ENCODE measurements at places on chromosomes 7 and 10. TPM values are rescaled to one million over a fixed set of nuclear protein-coding genes. Genes with fewer than 3 reads are reported as not detected.

DNA sequence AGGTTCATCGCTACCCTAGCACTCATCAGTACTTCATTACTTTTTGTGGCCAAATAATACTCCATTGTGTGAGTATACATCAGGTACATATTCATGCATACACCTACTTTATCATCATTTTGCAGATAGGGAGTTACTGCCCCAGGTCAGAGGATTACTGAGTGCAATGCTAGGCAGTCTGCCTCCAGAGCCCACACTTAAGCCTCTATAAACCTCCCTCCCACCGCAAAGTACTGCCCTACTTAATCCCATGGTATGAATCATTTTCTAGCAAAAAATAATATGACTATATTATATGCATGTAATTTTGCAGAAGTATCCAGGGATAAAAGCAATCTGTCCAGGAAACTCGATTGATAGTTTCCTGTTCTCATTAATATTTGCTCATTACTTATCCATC is 194.3 kb downstream of the GRID1 start:
- no peak for DNase-seq

DNA sequence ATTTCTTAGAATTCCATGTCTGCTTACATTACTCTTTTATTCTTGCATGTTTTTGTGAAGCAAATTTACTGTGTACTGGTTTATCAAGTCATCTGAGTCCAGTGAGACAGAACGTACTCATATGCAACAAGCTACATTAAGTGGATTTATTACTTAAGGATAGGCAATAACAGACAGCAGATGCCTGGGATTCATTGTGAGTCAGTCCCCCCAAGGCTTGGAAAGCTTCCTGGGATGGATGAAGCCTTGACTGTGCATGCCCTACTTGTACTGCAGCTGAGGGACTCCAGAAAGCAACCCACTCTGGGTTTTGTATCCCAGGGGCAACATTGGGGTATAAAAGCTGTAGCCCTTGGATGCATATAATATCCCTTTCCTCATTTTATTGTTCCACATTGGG is 113.4 kb upstream of the RAB18 start:
- DNase-seq, result no peak

GRCh38 chr7:103031781-103032180 is 42.8 kb downstream of the FBXL13 start:
- DNase-seq, result no peak

GRCh38 chr10:34229917-34230316 is 585.2 kb downstream of the PARD3 start:
- DNase-seq, result no peak

- no peak for DNase-seq
These were observed 4.8 kb downstream of the DOCK4 start for GRCh38 chr7:112201411-112201810.

GRCh38 chr10:61404751-61405150 is 48.4 kb downstream of the TMEM26 start:
- DNase-seq, result no peak

DNA sequence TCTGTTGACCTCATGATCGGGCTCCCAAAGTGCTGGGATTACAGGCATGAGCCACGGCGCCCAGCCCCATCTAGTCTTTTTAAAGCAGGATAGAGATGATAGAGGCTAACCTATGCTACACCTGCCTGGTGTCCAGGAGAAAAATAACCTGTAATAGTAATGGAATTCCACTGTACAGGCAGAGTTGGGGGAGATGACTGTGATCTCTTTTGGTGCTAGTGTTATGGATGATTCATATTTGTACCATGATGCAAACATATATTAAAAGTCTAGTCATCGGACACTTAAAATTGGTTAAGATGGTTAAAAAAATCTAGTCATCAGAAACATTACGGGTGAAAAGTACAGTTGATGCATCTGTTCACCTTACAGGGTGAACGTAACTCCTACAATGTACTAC is 6.1 kb upstream of the SAR1A start:
- DNase-seq, result no peak

DNA sequence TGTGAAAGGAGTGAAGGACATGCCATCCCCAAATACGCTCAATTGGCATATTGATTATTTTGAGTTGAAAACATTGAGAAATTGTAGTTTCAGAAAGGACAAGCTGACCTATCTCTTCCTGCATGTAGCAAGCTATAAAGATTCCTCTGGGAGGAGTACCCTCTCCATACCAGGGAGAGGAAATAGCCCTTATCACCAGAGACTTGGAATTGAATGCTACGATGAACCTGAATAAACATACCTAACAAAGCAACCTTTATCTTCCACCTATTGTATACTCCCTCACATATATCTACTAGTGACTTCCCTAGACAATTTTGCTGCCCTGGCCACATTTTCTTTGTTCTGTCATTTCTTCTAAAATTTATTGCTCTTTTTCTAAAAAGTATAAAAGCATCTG is 150.2 kb upstream of the EEPD1 start:
- DNase-seq, result no peak

- DNase-seq, result no peak
These were observed 320.3 kb upstream of the FOXK1 start for GRCh38 chr7:4361774-4362173.

DNA sequence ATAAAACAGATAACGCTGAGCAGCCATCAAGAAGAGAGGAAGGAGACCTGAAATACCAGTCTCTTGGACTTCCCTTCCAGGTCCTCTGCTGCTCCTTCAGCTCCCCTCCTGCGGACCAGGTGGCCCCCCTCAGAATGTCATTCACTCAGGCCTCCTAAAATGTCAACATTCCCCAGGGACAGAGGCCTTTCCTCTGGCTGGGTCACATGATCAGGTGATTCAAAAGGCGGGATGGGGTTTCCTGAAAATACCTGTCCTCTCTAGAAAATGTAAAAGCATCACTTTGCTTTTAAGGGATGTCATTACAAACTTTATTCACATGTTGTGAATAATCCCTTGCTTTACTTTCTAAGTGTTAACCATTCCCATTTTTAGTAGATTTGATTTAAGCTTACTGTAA is 311.1 kb downstream of the INHBA start:
- DNase-seq, result no peak

GRCh38 chr7:157177333-157177982 is 38.7 kb downstream of the UBE3C start:
- DNase-seq, result no peak

- DNase-seq, result no peak
These were observed 30.7 kb upstream of the PLPP4 start for GRCh38 chr10:120426306-120426705.

DNA sequence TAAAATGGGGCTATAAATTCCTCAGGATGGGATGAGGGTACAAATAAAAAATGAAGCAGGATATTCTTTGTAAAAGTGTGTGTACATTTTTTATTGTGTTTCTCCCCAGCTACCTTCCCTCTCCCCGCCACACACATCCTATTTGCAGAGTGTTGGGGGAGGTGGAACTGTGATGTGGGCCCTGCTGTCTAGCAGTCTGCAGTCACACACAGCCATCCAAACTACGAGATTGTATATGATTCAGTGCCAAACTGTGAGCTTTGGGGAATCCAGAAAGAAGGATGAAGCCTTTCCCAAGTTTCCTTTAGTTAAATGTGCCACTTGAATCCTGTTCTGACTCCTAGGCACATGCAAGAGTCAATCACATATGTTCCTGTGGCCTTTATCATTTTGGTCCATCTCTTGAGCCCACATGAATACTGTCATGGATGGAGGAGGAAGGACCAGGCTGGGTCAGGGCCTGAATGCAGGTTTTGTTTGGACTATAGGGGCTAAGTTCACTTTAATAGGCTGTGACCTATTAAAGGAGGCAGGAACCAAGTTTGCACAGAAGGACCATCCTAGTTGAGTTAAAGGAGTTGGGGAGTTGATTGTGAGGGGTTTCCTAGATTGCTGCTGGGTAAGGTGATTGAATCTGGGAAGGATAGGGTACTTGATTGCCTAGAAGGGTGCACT is 1.1 kb upstream of the SEMA4G start:
- no peak for DNase-seq

- no peak for DNase-seq
These were observed 99.5 kb upstream of the TNRC18 start for GRCh38 chr7:5523052-5523711.

DNA sequence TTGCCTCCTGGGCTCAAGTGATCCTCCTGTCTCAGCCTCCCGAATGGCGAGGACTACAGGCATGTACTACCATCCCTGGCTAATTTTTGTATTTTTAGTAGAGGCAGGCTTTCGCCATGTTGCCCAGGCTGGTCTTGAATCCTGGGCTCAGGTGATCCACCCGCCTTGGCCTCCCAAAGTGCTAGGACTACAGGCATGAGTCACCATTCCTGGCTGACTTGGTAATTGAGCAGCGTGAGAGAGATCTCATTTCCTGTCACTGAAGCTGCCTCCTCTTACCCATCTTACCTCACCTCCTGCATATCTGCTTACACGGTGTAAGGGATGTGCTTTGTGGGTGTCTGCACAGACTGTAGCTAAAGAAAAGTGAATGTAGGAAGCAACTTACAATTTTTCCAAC is 9.7 kb downstream of the IFIT3 start:
- no peak for DNase-seq

GRCh38 chr7:101865031-101865430 is 47.6 kb downstream of the CUX1 start:
- DNase-seq, result no peak

ADAM22 gene
- total RNA-seq, result 4.3 TPM

ZNF853 gene
- 5.2 TPM for total RNA-seq

BMPER gene
- 10.0 TPM for total RNA-seq

PON1 gene
- 0.49 TPM for total RNA-seq

IGFBP1 gene
- not detected for total RNA-seq

TAS2R41 gene
- total RNA-seq, result not detected

NKX2-3 gene
- 0.26 TPM for total RNA-seq

TCAF2 gene
- 4.4 TPM for total RNA-seq

SLC35G1 gene
- 4.4 TPM for total RNA-seq

LIPK gene
- not detected for total RNA-seq

Data from upper lobe of right lung (tissue), 1 donor.